ENCODE measurements at places on chromosomes 4 and X.

DNA sequence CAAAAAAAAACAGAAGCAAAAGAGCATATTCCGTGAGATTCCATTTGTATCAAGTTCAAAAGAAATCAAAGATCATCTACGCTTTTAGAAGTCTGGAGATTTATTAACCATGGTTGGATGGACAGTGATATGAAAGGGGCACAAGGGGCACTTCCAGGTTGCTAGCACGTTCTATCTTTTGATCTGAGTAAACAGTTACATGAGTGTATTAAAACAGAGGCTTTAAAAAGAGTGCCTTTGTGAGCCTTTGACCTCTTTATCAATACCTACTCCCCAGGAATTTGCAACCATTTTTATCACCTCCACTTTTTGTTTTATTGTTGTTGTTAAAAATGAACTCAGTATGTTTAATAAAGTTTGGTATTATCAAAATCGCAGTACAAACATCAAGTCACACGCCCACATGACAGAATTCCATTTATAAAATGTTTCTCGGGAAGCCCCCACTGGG, 72.4 kb upstream of the UCP1 start:
- H3K4me1 ChIP-seq = peaks cover 39% of the 10 kb centered on the region
- peak overlapping the region; percentile 79 for H3K27ac ChIP-seq
- H3K36me3 ChIP-seq = peaks cover 40% of the 10 kb centered on the region
- H3K27me3 ChIP-seq = no peaks in the 10 kb centered on the region
- peak; percentile 40 for DNase-seq
- H3K4me3 ChIP-seq = peak overlapping the region; percentile 13

DNA sequence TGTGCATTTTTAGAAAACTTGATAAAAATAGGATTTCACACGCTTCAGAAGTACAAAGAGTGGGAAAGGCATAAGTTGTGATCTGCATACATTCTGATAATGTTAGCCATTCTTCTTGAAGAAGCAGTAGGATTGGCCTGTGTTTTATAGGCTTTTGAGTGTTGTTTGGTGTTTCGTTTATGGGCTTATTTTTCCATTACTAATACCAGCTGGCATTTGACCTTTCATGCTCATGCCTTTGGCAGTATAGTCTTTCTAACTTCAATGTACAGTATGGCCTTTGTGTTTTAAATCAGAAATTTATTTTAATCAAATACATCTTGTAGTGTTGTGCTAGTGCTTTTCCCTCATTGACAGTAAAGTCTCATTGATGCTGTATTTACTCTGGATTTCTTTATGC, 51.5 kb upstream of the SLC4A4 start:
- DNase-seq = no peak
- H3K27me3 ChIP-seq = no peaks in the 10 kb centered on the region
- no peak overlapping the region for H3K27ac ChIP-seq
- no peaks in the 10 kb centered on the region for H3K4me1 ChIP-seq
- H3K4me3 ChIP-seq = no peak overlapping the region

GRCh38 chrX:70196961-70197720, 19.9 kb downstream of the DGAT2L6 start:
- H3K4me3 ChIP-seq = no peak overlapping the region
- H3K27me3 ChIP-seq = no peaks in the 10 kb centered on the region
- no peaks in the 10 kb centered on the region for H3K4me1 ChIP-seq
- H3K27ac ChIP-seq = no peak overlapping the region

DNA sequence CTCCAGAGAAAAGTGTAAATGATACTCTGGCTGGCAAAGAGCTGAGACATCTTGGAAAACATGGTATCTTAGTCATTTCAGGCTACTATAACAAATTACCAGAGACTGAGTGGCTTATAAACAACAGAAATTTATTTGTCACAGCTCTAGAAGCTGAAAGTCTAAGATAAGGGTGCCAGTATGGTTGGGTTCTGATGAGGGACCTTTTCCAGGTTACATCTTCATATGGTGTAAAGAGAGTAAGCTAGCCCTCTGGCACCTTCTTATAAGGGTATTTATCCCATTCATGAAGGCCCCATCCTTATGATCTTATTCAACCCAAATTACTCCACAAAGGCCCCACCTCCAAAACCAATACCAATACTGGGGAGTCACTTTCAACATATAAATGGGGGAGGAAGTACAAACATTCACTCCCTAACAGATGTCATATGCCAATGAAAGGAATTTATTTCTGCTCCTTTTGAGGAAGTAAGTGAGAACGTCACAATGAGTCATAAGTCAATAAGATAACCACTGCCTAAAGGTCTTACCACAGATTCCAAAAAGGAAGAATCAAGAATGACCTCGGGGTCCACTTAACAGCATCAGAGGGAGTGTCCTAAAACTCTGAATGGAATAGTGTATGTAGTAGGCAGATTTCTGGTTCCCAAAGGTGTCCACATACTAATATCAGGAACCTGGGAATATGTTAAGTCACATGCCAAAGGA, 246.6 kb downstream of the OPHN1 start:
- H3K36me3 ChIP-seq = peaks cover 2% of the 10 kb centered on the region
- DNase-seq = no peak
- H3K27me3 ChIP-seq = no peaks in the 10 kb centered on the region

GRCh38 chr4:88880501-88881226, 176.3 kb downstream of the FAM13A start:
- no peak for DNase-seq
- H3K36me3 ChIP-seq = no peaks in the 10 kb centered on the region
- no peak overlapping the region for H3K4me3 ChIP-seq
- H3K27me3 ChIP-seq = no peaks in the 10 kb centered on the region
- peak overlapping the region; percentile 28 for H3K27ac ChIP-seq

GRCh38 chr4:67218883-67219282, 326.4 kb downstream of the CENPC start:
- no peak overlapping the region for H3K4me3 ChIP-seq
- no peaks in the 10 kb centered on the region for H3K27me3 ChIP-seq
- no peak overlapping the region for H3K27ac ChIP-seq
- no peaks in the 10 kb centered on the region for H3K4me1 ChIP-seq
- no peak for DNase-seq

DNA sequence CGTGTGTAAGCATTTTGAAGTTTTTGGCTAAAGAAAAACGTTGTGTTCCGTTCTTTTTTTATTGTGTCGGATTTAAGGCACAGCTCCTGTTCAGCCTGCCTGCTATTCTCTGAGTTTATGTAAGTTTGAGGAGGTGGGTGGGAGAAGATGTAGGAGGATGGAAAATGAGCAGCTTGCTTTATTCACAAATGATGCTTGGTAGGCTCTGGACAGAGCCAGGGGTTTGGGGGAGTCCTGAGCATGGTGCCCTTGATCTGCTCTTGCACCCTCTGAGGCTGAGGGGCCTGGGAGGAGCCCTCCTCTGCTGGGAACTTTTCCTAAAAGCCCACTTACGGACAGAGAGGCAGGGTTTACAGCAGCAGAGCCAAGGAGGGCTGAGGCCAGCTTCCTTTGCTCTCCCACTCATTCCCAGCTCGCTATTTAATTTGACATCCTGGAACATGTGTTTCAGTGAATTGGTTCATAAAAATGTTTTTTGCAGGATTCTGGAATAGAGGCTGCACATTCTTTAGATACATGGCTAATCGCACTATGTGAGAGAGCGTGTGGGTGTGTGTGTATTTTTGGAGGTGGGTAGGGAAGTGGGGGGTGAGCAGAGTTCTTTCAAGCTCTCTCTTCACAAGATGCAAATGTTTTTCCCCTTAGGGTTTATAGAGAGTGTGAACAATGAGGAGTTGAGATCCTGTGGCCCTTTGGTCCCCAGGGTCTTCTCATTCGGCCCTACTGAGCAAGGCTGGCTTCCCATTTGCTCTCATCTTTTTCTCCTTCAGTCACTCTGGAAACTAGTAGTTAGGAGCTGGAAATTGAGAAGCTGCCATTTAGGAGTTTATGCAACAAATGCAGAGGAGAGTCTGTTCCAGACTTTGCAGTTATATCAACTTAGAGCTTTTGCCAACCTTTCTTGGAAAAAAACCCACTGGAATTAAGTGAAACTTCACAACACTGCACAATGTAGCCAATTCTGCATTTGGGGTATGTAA, 32.1 kb downstream of the TMEM131L start:
- H3K36me3 ChIP-seq = no peaks in the 10 kb centered on the region
- no peak overlapping the region for H3K27ac ChIP-seq
- no peak for DNase-seq

GRCh38 chr4:38275331-38276100, 315.3 kb downstream of the PTTG2 start:
- H3K36me3 ChIP-seq = no peaks in the 10 kb centered on the region
- H3K27me3 ChIP-seq = no peaks in the 10 kb centered on the region
- H3K27ac ChIP-seq = peak overlapping the region; percentile 53
- DNase-seq = peak; percentile 72

DNA sequence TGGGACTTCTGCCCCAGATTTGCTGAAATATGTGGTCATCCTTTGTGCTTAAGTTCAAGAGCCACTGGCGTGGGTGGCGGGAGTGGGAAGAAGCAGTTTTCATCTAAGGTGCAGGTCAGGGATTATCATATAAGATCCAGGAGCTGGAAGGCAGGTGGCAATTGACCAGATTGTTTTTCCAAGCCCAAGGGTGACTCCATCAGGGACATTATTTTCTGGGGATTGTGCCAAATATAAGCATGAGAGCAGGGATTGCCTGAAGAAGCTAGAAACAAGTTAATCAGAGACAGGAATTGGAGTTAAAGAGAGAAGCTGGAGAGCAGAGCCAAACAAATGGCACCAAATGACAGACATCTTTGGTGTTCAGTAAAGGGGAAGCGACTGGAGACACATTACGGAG, 19.4 kb upstream of the SEL1L3 start:
- H3K27ac ChIP-seq = no peak overlapping the region
- no peaks in the 10 kb centered on the region for H3K27me3 ChIP-seq
- no peak overlapping the region for H3K4me3 ChIP-seq
- H3K36me3 ChIP-seq = no peaks in the 10 kb centered on the region
- DNase-seq = no peak
- H3K4me1 ChIP-seq = no peaks in the 10 kb centered on the region

- DNase-seq = no peak
- H3K27me3 ChIP-seq = no peaks in the 10 kb centered on the region
- no peaks in the 10 kb centered on the region for H3K36me3 ChIP-seq
- no peaks in the 10 kb centered on the region for H3K4me1 ChIP-seq
- no peak overlapping the region for H3K4me3 ChIP-seq
Observed at GRCh38 chr4:66330125-66330524, 659.8 kb upstream of the EPHA5 start.

DNA sequence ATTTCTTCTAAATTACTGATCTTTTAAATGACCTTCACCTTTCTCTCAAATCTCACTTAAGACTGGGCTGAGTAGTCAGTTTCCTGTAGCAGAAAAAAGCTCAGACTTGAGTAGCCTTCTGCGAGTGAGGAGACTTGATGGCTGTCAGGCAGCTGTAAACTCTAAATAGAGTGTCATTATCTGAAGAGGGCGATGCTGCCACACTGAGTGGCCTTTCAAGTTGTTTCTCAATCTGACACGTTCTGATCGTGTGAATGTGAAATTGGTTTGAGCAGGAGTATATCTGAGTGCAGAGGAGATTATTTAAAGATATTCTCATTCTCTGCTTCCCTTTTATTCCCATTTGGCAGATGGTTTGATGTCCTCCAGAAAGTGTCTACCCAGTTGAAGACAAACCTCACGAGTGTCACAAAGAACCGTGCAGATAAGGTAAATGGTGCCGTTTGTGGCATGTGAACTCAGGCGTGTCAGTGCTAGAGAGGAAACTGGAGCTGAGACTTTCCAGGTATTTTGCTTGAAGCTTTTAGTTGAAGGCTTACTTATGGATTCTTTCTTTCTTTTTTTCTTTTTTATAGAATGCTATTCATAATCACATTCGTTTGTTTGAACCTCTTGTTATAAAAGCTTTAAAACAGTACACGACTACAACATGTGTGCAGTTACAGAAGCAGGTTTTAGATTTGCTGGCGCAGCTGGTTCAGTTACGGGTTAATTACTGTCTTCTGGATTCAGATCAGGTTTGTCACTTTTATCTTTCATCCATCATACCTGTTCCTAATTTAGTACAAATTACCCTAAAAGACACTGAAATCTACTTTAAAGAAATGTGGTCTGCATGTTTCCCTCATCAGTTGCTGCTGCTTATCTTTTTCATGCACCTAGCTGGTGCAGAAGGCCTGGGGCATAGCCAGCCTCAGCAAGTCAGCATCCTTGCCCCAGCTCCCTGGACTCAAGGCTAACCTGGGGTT, 74.3 kb upstream of the MSANTD1 start:
- DNase-seq = no peak
- no peak overlapping the region for H3K27ac ChIP-seq
- H3K4me3 ChIP-seq = no peak overlapping the region

GRCh38 chr4:90159193-90159592, 32.0 kb downstream of the CCSER1 start:
- H3K27me3 ChIP-seq = no peaks in the 10 kb centered on the region
- no peaks in the 10 kb centered on the region for H3K4me1 ChIP-seq
- no peaks in the 10 kb centered on the region for H3K36me3 ChIP-seq
- no peak for DNase-seq
- no peak overlapping the region for H3K4me3 ChIP-seq
- no peak overlapping the region for H3K27ac ChIP-seq

GRCh38 chr4:6806924-6807626, 24.5 kb downstream of the KIAA0232 start:
- H3K4me1 ChIP-seq = peaks cover 2% of the 10 kb centered on the region
- H3K27ac ChIP-seq = no peak overlapping the region
- DNase-seq = no peak
- H3K27me3 ChIP-seq = no peaks in the 10 kb centered on the region
- no peak overlapping the region for H3K4me3 ChIP-seq
- peaks cover 4% of the 10 kb centered on the region for H3K36me3 ChIP-seq

DNA sequence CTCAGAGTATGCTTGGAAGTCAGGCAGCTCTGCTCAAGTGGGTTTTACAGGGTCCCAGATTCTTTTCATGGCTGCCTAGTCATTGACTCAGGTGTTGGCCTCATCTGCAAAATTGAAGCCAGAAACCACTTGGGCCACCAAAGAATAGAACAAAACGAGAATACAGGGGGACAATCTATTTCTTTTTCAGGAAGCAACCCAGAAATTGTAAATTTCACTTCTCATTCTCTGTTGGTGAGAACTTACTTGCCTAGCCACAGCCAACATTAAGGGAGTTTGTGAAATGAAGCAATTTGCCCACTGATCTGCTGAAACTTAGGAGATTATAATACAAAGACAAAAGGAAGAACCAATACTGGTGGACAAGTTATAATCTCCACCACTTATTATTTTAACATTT, 8.6 kb upstream of the TKTL2 start:
- no peak for DNase-seq
- H3K27me3 ChIP-seq = no peaks in the 10 kb centered on the region
- H3K36me3 ChIP-seq = no peaks in the 10 kb centered on the region

DNA sequence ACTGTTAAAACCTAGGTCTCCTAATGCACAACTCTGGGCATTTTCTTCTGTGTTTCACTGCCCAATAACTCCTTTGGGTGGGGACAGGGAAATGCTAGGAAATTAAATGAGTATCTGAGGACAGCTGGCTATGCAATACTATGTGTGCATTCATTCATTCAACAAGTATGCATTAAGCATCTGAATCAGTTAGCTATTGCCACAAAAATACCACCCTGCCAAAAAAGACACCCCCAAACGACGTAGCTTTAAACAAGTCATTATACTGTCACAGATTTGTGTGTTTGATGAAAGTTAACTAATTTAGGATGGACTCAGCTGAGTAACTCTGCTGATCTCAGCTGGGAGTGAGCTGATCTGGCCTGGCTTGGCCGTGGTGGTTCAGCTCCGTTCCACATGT, 29.8 kb upstream of the PTCHD1 start:
- no peaks in the 10 kb centered on the region for H3K27me3 ChIP-seq
- H3K36me3 ChIP-seq = no peaks in the 10 kb centered on the region
- DNase-seq = no peak
- no peak overlapping the region for H3K4me3 ChIP-seq
- no peak overlapping the region for H3K27ac ChIP-seq
- no peaks in the 10 kb centered on the region for H3K4me1 ChIP-seq
